T-helper 9 cell (primary cell): ENCODE measurements at places on chromosomes 2 and 18.

GRCh38 chr2:99988599-99988998, 153.8 kb downstream of the AFF3 start:
- DNase-seq, result no peak

- DNase-seq, result no peak
Measured at GRCh38 chr2:232485348-232485756, 2.3 kb downstream of the ECEL1 start.

DNA sequence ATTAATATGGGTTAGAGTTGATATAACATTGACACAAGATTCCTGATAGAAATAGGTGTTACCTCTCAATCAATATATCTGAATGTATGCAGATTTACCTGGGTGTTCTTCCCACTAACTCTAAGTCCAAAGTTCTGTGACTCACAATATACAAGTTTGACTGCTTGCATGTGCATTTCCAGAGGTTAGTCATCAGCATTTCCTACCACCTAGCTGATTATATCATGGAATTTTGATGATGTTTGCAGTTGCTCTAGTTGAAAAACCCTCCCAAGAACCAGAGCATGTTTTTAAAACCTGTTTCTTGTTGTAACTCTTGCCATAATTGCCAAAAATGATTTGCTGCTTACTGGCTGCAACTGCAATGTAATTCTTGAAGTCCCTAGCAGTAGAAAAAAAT, 15.0 kb upstream of the DSG1 start:
- no peak for DNase-seq

- no peak for DNase-seq
Measured at GRCh38 chr2:190409616-190410015, 1.5 kb downstream of the MFSD6 start.

DNA sequence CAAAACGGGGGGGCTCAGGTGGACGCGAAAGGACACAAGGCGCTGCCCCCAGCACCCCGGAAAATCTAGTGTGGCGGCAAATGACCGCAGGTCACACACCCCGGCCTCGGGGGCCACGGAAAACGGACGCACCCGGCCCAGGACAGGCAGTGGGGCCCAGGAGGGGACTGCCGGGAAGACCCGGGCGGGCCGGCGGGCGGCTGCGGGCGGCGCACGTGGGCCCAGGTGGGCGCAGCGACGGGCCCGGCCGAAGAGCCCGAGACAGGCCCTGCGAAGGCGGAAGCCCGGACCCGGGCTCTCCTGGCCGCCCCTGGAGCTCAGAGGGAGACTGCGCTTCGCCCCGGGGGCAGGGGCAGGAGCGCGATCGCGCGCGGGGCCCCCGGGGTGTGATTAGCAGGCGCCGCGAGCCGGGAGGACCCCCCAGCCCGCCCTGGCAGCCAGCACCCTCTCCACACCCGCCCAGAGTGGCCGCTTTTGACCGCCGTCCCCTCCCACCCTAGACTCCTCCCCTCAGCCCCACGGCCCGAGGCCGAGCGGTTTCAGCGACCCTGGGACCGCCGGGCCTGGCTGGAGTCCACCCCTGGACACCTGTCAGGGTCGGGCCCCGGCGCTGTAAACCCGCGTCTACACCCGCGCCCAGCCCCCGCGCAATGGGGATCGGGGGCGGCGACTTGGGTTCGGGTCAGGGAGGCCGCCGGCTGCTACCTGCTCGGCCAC, 773 bp downstream of the MBP start:
- DNase-seq, result peak; percentile 23

- DNase-seq, result no peak
Measured at GRCh38 chr18:75455249-75456198, 28.0 kb upstream of the SMIM21 start.

GRCh38 chr2:237120916-237121315, 35.2 kb downstream of the COPS8 start:
- no peak for DNase-seq

- DNase-seq, result no peak
Measured at GRCh38 chr2:232689152-232689910, 7.8 kb upstream of the GIGYF2 start.

GRCh38 chr2:46196871-46197462, 100.2 kb upstream of the EPAS1 start:
- DNase-seq, result no peak

DNA sequence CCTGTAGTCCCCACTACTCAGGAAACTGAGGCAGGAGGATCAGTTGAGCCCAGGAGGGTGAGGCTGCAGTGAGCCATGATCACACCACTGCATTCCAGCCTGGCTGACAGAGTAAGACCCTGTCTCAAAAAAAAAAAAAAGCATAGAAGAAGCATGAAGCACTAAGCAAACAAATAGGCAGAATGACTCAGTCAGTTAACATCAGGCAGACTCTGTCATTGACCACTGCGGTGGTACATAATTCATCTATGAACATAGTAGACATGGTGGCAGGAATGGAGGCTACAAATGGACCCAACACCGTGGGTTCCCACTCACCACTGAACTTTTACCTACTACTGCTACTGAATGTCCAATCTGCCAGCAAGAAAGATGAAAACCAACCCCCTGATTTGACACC, 7.6 kb upstream of the ASXL2 start:
- no peak for DNase-seq

GRCh38 chr18:74084184-74084855, 63.3 kb downstream of the FBXO15 start:
- no peak for DNase-seq

- no peak for DNase-seq
Measured at GRCh38 chr2:72833084-72833714, 7.4 kb upstream of the EXOC6B start.

DNA sequence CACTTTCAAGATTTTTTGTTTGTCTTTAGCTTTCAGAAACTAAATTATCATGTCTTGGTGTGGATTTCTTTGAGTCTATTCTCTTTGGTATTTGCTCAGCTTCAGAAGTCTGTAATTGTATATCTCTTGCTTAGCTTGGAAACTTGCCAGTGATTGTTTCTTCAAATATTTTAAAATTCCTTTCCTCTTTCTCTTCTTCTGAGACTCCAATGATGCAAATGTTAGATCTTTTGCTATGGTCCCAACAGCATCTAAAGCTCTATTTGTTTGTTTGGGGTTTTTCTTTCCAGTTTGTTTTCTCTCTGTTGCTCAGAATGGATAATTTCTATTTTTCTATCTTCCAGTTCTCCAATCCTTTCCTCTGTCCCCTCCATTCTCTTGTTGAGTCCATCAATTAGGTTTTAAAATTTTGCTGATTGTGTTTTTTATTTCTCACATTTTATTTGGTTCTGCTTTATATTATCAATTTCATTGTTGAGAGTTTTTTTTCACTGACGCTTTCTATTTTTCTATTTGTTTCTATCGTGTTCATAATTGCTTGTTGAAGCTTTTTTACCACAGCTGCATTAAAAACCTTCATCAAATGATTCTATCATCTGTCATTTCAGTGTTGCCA, 81.5 kb upstream of the DAPL1 start:
- no peak for DNase-seq

GRCh38 chr18:75810961-75811551, 383.6 kb upstream of the SMIM21 start:
- no peak for DNase-seq

GRCh38 chr18:22238681-22239080, 69.3 kb downstream of the GATA6 start:
- DNase-seq, result no peak

DNA sequence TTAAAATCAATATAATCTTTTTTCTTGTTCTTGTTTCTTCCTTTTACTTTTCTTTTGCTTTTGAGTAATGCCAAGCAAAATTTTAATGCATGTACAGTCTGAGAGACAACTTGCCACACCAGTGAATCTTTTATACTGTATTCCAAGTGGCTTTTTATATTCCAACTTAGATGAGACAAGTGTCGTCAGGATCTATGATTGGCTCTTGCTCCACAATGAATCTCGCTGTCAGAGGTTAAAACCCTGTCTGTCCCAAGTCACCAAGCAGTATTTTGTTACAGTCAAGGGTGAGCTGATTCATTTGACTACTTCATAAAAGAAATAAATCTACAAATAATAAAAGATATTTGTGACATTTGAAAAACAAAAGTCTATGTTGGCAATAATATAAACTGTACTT, at the start of gene MSTN:
Gene MSTN (minus strand): TSS at position 129 of the 400 bp plus-strand sequence. CDS start 133 bp downstream, outside the sequence.
- no peak for DNase-seq

GRCh38 chr2:191666226-191666625, 11.7 kb upstream of the NABP1 start:
- DNase-seq, result no peak
